Activated CD8-positive, alpha-beta memory T cell treated with anti-CD3 and anti-CD28 coated beads for 24 hours (primary cell): ENCODE measurements at places on chromosomes 2 and 18.

DNA sequence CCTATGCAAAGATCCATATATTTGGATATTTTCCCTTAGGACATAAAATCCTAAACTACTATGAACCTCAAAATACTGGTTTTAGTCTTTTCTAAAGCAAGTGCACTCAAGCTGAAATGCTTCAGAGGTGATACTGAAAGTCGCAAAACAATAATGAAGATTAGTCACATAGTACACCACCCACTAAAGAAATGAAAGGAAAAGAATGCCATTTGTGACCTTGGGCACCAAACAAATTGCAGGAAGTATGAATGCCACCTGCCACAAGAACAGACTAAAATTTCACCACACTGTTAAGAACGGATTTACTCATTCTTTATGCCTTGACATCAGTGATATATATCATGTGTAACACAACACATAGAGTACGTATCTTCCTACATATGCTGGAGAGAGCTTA is 161.5 kb downstream of the ZNF521 start:
- DNase-seq = no peak

GRCh38 chr2:230908092-230908594 is 16.9 kb downstream of the GPR55 start:
- DNase-seq = no peak

- DNase-seq = no peak
Observed at GRCh38 chr18:36673452-36673851, 155.3 kb downstream of the TPGS2 start.

- no peak for DNase-seq
Observed at GRCh38 chr2:173654896-173655265, 300.2 kb downstream of the CDCA7 start.

DNA sequence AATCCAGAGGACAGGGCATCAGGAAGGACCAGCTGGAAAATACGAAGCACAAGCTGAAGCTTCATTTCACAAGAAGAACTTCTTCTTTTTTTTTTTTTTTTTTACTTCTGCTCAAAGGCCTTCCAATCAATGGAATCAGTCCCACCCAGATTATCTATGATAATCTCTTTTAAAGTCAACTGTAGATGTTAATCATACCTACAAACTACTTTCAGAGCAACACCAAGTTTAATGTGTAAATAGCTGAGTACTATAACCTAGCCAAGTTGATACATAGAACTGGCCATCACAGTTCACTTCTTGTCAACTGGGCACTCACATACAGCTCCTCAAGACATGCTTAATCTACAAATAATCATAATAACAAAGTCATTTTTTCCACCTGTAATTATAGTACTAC is 1645.9 kb upstream of the CELF4 start:
- DNase-seq = no peak

- no peak for DNase-seq
Observed at GRCh38 chr2:100250645-100251044, 71.7 kb downstream of the LONRF2 start.

- no peak for DNase-seq
Observed at GRCh38 chr18:43034683-43035500, 80.6 kb downstream of the RIT2 start.

GRCh38 chr18:13217971-13218367 is 591 bp upstream of the LDLRAD4 start:
- DNase-seq = no peak

- DNase-seq = no peak
Observed at GRCh38 chr2:233707940-233708644, 4.6 kb upstream of the UGT1A5 start.

DNA sequence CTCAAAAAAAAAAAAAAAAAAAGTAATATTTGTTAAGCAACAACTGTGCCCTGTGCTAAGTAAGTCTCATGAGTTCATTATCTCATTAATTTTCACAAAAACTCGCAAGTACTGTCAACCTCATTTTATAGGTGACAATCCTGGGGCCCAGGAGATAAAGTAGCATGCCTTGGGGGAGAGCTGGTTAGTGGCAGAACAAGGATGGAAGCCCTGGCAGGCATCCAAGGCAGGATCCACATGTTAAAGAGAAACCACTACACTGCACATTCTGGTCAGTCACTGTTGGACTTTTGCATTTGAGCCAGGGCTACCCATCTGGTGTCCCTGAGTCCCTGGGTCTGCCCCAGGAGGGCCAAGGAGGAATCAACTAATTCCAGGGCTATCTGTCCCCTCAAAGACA is 54.6 kb downstream of the ZFP36L2 start:
- DNase-seq = no peak

DNA sequence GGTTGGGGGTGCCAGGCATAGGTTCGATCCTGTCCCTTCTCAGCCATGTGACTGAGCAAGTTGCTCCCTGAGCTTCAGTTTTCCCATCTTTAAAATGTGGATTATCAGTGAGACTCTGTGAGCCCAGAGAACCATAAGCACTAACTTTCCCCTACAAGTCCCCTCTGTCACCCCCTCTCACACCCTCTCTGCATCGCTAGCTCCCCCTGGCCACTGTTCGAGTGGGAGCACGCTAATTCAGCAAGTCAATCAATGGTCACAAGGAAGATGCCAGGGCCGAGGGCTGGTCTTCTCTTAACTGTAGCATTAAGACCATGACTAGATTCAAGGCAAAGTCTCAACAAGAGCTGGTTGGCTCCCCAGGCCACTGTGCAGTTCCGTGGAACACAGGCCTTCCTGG is 66.2 kb downstream of the BCL2L11 start:
- DNase-seq = peak; percentile 48

DNA sequence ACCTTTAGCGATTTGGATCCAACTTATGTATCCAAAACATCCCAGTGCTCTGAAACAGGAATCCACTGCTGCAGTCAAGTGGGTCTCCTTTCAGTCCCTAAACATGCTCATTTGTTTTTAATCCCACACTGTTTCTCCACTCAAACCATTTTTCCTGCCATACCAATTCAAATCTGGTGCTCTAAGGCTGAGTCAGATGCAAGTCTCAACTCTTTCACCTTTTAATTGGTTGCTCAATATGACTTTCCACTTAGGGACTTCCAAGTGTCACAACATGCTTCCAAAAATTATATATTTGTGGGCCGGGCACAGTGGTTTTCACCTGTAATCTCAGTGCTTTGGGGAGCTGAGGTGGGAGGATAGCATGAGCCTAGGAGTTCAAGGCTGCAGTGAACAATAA is 113.4 kb upstream of the TANK start:
- no peak for DNase-seq

DNA sequence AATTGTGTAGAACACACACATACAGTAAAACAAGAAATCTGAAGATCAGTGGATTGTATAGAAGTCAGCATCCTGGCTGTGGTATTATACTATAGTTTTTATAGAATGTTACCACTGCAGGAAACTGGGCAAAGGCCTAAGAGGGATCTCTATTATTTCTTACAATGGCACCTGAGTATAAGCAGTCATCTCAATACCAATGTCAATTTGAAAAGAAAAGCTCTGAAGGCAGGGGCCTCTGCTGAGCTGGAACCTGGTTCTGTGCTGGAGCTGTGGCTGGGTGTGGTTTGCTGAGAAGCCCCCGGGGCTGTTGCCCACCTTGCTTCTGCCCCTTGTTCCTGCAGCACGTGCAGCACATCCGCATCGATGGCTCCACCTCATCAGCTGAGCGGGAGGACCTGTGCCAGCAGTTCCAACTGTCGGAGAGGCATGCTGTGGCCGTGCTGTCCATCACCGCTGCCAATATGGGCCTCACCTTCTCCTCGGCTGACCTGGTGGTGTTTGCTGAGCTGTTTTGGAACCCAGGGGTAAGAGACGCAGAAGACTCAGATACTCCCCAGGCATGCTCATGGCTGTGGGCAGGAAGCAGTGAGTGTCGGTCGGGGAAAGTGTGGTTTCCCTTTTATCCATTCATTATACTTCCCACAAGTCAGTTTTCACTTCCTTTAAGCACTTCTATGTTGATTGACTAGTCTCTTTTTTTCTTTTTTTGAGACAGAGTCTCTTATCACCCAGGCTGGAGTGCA is 23.5 kb upstream of the RPL37A start:
- peak; percentile 61 for DNase-seq

DNA sequence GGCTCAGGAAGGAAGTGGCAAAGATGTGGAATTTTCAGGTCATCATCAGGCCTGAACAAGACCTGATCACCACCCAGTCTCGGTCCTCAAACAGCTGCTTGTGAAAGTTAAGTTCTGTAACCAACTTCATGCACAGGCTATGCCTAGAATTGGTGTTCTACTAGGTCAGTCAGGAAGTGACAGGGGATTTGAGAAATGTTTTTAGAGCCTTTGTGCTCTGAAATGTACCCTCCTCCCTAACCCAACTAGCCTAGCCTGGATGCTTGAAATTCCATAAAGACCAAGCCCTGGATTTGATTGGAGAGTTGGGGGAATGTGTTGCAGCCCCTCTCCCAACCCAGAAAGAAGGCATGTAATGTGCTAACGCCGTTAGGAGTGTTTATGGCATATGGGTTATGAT is 63.3 kb downstream of the TGOLN2 start:
- no peak for DNase-seq

DNA sequence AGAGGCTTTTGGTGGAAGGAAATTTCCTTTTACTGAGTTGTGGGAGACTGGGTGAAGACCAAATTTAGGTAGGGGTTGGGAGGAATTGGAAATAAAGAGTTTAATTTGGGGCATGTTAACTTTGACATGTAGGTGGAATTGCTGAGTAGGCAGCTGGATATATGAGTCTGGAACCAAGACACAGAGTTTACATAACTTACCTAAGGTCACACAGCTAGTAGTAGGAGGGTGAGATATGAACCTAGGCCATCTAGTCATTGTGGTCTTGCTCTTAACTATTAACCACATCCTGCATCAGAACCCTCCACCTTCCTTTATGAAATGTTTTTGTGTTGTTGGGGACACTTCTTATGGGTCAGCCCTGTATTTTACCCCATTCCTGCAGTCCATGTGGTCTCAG is 113.1 kb downstream of the ICOS start:
- DNase-seq = no peak

- no peak for DNase-seq
Observed at GRCh38 chr2:28389399-28390240, 3.0 kb upstream of the FOSL2 start.

DNA sequence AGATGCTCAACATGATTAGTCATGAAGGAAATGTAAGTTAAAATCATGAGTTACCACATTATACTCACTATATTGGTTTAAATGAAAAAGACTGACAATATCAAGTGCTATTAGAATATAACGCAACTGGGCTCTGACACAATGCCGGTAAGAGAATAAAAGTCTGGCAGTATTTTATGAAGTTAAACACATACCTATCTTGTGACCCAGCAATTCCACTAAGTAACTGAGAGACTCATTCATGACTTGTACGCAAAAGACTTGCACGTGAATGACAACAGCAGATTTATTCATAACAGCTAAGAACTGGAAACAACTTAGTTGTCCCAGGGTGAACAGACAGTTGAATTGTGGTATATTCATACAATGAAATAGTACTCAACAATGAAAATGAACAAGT is 342.1 kb downstream of the SLC4A3 start:
- DNase-seq = no peak

DNA sequence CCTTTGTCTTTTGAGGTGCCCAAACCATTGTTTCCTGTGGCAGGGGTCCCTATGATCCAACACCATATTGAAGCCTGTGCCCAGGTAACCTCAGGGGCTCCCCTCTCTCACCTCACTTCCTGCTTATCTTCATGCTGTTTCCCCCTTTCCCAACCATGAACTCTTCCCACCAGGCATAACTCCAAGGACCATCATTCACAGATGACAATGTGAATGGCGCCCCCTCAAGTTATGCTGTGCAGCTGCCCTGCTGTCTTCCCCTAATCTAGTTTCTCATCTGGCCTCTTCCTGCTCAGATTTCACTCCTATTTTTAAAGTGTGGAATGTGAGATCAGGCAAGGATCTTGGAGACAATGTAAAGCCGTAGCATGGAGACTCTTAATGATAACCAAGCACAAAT is 1.4 kb downstream of the GMPPA start:
- DNase-seq = no peak

GRCh38 chr2:41886145-41886664 is 161.6 kb upstream of the PKDCC start:
- DNase-seq = no peak

DNA sequence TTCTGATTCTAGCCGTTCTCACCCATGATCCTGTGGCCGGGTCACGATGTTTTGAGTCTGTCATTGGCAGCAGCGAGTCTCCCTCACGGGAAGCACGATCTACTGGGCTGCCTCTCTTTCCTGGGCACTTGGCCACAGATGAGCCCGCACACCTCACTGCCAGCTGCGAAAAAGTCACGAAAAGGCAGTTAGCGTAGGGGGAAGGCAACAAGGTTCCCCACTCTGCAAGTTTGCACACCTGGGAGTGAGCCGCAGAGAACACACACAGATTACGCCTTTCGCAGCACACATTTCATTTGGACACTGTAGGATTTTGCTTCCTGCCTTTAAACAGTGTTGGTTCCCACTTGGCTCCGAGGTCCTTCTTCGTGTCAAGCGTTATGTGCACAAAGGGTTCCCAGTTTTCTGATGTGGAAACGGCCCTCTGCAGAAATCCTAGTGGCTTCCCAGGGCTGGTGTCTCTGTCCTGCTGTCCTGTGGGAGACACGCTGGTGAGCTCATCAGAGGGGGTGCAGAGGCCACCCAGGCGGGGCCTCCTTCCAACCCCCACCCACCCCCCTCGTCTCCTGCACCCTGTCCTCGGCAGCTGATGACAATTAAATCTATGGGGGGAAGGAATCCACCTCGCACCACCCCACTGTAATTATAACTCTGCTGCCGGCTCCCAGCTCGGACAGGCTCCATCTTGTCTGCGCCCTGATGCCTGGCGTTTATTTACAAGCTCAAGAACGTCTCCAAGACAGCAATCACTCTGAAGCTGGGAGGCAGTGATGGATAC is 157.3 kb upstream of the SALL3 start:
- DNase-seq = no peak

- no peak for DNase-seq
Observed at GRCh38 chr2:159773426-159773825, 24.6 kb downstream of the CD302 start.

GRCh38 chr18:10797896-10798295 is 272.1 kb downstream of the NAPG start:
- DNase-seq = no peak

- no peak for DNase-seq
Observed at GRCh38 chr2:181399027-181399426, 58.2 kb upstream of the ITGA4 start.

DNA sequence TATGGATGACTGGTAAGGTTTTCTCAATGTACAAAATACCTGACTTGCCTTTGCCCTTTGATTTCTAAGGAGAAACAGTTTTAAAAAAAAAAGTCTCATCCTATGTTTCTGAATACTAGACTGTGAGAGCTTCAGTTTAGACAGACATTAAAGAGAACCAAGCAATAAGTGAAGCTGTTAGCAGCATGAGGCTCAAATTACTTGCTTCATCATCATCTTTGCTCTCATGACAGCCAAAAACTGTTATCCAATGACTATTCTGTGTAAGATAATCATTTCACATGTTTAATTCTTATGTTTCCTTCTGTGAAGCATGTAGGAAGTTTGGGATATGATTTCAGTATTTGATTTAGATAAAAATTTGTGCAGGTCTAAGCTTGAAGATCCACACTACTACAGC is 129.2 kb downstream of the COMMD1 start:
- no peak for DNase-seq

GRCh38 chr18:72107647-72108383 is 436.3 kb downstream of the CBLN2 start:
- DNase-seq = no peak

- DNase-seq = no peak
Observed at GRCh38 chr2:220269367-220269766, 641.9 kb downstream of the SLC4A3 start.
